Activated T-cell treated with anti-CD3 and anti-CD28 coated beads, Interleukin-2, amount 50 U/mL, for 24 hours (primary cell): ENCODE measurements at places on chromosomes 5 and 9.
A peak's percentile ranks its signal among the peaks of the same experiment; 100 is the strongest.

- DNase-seq: peak; percentile 31
Measured at GRCh38 chr5:139639619-139640380, 8.3 kb upstream of the CXXC5 start.

- no peak for DNase-seq
Measured at GRCh38 chr5:174454890-174455289, 269.5 kb upstream of the MSX2 start.

DNA sequence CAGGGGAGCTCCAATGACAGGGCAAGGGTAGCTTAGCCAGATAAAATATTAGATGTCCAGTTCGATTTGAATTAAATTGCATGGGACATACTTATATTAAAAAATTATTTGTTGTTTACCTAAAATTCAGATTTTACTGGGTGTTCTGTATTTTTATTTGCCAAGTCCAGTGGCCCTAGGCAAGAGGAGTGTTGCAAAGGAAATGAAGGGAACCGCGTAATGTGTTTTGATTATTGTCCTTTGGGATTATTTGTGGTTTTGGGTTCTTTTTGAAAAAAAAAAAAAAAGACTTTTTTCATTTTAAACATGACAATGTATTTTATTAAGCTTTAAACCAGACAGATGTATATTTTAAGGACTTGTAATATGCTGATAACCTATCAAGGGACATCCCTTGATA, 179.3 kb downstream of the C9orf152 start:
- DNase-seq: no peak

GRCh38 chr5:150340614-150341255, 16.8 kb upstream of the TCOF1 start:
- DNase-seq: no peak

DNA sequence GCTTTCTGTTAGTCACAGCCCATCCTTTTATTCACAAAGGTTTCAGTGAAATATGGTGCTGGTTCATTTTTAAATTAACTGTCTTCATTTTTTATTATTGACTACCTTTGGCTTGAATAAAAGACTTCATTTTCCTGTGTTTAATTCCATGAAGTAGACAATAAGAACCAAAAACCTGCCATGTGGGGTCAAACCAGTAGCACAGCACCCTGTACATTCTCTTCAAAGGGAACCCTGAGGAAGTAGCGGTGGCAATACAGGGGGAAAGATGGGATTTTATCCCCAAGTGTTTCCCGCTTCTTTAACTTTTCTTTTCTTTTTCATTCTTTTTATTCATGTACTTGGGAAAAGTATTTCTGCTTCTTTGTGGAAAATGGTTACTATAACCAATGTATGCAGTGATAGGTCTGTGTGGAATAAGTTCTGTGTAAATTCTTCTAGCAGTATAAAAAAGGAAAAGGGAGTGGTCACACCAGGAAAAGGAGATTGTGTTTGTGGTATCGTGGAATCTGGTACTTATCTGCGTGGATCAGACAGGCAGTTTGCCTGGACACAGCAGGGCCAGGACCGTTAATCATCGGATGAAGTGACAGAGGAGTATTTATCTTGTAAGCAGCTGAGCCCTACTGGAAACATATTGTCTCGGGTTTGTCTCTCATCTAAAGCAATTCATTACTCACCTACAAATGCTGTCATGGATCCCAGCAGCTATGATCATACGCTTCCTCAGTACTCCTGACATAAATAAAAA, 94.2 kb downstream of the PPIC start:
- DNase-seq: no peak

DNA sequence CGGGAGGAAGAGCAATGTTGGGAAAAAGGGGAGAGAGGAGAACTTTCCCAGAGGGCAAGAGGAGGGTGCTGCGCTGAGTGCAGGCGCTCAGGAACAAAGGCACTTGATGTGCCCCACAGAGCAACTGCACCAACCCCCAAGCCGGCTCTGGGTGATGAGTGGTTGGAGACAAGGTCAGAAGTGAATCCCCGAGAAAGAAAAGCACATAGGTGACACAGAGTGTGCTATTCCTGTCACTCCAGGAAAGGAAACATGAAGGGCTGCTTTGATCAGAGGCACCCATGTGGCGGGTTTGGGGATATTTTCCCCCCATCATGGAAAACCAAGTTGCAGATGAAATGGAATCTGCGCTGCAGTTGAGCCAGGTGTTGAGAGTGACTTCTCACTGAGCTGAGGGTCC, 20.7 kb upstream of the SLC25A48 start:
- DNase-seq: no peak

GRCh38 chr5:42074353-42074752, 149.3 kb downstream of the FBXO4 start:
- no peak for DNase-seq

DNA sequence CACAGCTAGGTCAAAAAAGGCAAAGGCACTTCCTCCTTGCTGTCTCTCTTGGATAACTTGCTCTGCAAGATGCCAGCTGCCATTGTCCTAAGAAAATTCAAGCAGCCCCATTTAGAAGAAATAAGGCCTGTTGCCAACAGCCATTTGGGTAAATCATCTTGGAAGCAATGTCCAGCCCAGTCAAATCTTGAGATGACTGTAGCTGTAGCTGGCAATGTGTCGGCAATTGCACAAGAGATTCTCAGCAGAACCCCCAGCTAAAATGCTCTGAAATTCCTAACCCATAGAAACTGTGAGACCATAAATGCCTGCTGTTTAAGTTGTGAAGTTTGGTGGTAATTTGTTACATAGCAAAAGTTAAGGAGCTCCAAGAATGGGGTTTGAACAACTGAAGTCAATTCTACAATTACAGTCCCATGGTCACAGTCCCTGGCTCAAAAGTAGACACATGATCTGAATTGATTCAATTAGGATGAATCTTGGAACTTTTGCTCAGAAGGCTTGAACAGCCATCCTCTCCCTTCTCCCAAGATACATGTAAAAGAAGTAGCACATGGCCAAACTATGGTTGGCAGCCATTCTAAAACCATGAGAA, 151.1 kb downstream of the MPDZ start:
- no peak for DNase-seq

GRCh38 chr9:84668196-84669012, 1.1 kb upstream of the NTRK2 start:
- peak; percentile 45 for DNase-seq

DNA sequence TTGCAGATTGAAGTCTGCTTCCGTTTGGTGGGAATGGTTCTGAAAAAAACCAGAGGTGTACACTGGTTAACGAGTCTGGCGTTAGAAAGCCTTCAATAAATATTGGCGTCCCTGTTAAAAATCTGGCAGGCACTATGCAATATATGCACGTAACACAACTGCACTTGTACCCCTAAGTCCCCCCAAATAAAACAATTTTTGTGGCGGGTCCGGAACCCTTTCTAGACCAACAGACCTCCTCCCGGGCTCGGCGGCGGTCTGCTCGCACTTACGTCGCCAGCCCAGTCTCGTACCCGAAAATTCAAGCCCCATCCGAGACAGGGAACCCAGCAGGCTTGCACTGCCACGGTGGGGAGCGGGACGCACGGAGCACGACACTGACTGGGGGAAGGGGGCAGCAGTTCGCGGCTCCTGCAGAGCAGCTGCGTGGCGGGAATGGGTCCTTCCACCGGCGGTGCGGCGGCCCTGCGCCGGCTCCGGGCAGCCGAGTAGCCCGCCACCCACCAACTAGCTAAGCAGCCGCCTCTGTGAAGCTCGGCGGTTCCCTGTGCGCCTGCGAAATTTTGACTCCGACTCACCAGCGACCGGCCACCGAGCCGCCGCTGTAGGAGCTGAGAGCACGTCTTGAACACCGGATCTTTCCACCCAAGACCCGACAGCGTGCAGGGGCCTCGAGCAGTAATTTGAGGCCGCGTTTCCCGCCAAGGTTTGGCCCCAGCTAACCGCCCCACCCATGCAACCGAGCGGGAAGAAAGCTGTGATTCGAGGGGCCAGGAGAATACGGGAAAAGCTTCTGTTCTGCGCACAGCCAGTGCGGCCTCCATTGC, 3.9 kb downstream of the MCIDAS start:
- no peak for DNase-seq

DNA sequence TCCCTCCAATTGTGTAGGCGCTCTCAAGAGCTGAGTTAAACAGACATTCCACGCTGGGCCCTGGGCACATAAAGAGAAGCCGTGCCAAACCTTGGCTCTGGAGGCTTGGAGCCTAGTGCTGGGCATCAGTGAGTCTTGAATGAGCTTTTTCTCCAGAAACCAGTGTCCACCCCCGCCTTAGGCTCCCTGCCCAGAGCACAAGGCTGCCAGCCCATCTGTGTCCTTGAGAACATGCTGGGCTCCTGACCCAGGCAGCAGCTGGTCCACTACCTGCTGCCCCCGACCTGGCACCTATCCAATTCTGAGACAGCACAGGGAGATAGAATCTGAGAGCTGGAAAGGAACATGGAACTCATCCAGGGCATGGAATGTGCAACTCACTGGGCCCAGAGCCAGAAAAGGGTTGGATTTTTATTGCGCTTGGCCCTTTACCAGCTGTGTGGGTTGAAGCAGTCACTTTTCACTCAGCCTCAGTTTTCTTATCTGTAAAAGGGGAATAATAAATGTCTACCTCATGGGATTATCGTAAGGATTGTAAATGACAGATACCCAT, 92.4 kb upstream of the CPLX2 start:
- no peak for DNase-seq

GRCh38 chr5:943201-943917, 50.7 kb downstream of the TRIP13 start:
- DNase-seq: no peak

- DNase-seq: no peak
Measured at GRCh38 chr9:131666029-131666428, 73.8 kb downstream of the RAPGEF1 start.

DNA sequence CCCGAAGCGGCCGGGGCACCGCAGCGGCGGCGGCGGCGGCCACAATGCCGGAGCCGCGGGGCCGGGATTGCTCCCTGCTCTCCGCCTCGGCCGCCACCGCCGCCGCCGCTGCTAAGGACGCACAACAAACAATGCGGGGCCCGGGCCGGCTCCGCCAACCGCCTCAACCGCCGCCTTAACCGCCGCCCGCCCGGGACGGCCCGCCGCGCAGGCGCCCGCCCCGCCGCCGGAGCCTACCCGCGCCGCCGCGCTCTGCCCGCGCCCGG, 254 bp downstream of the STRBP start:
- no peak for DNase-seq

GRCh38 chr9:126956917-126957686, 42.5 kb downstream of the RALGPS1 start:
- no peak for DNase-seq

GRCh38 chr5:137545956-137546355, 46.8 kb upstream of the SPOCK1 start:
- no peak for DNase-seq
